Nephron progenitor cell (in vitro differentiated cells): ENCODE measurements at places on chromosomes 1 and 21.
A peak's percentile ranks its signal among the peaks of the same experiment; 100 is the strongest.

DNA sequence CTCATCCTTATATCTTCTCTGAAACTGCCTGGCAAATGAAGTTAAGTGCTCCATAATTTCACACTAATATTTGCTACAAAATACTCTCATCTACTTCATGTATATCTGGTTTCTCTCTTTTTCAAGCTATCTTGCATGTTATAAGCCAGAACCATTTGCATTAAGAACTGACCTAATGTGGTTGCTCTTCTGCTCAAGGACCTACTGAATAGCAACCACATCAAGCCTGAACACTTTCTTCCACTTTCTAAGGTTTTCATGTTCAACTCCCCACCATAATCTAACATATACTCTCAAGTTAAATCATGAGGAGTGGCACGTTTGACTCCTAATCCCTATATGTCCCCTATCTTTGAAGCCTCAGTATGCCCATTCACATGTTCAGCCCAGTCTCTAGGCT, 27.2 kb downstream of the RGS1 start:
- no peak overlapping the region for H3K4me3 ChIP-seq
- H3K27ac ChIP-seq = no peak overlapping the region
- no peaks in the 10 kb centered on the region for H3K36me3 ChIP-seq

DNA sequence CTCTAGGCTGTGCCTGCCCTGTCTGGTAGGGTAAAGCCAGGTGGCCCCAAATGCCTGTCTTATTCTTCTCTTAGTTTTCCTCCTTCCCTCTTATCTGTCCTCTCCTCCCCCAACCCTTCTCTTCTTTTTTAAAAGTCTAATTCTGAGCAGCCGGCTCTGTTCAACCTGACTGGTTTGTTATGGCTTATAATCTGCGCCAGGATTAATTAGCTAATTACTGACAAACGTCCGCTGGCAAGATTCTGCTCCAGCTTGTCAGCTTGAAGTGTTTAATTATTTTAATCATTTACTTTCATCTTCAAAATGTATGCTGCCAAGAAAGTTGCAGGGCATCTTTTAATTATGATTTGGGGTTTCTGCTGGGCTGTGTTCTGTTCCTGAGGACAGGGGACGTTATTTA, 27.2 kb upstream of the PSMB2 start:
- no peaks in the 10 kb centered on the region for H3K4me1 ChIP-seq
- H3K36me3 ChIP-seq = no peaks in the 10 kb centered on the region
- DNase-seq = no peak
- peaks cover 47% of the 10 kb centered on the region for H3K27me3 ChIP-seq
- no peak overlapping the region for H3K27ac ChIP-seq
- no peak overlapping the region for H3K4me3 ChIP-seq

GRCh38 chr1:193971595-193971994, 785.2 kb upstream of the B3GALT2 start:
- no peaks in the 10 kb centered on the region for H3K36me3 ChIP-seq
- no peaks in the 10 kb centered on the region for H3K27me3 ChIP-seq
- H3K27ac ChIP-seq = no peak overlapping the region

DNA sequence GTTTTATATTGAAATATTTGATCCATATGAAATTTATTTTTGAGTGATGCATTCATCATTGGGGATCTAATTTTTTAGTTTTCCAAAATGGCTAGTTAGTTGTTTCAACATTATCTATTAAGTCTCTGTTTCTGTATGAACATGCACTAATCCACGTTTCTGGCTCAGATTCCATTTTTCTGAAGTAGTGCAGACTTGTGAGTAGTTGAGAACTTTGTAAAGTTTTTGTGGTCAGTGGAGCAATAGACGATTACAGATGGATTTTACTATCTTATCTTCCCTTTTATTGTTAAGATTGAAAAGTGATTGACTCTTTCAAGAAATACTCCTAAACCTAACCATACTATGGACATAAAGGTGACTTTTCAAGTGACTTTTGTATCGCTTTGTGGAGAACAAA, 16.7 kb downstream of the SOAT1 start:
- peaks cover 61% of the 10 kb centered on the region for H3K36me3 ChIP-seq
- DNase-seq = no peak
- H3K27me3 ChIP-seq = no peaks in the 10 kb centered on the region
- H3K4me1 ChIP-seq = no peaks in the 10 kb centered on the region
- H3K4me3 ChIP-seq = no peak overlapping the region
- no peak overlapping the region for H3K27ac ChIP-seq

- DNase-seq = peak; percentile 71
- H3K4me3 ChIP-seq = no peak overlapping the region
- H3K4me1 ChIP-seq = no peaks in the 10 kb centered on the region
- peaks cover 59% of the 10 kb centered on the region for H3K27me3 ChIP-seq
Observed at GRCh38 chr1:165228676-165229075, 127.8 kb downstream of the LMX1A start.

- DNase-seq = no peak
- peak overlapping the region; percentile 55 for H3K4me3 ChIP-seq
- H3K27ac ChIP-seq = peak overlapping the region; percentile 88
- H3K36me3 ChIP-seq = peaks cover 10% of the 10 kb centered on the region
- no peaks in the 10 kb centered on the region for H3K27me3 ChIP-seq
Observed at GRCh38 chr1:43547538-43548072, 16.9 kb downstream of the PTPRF start.

DNA sequence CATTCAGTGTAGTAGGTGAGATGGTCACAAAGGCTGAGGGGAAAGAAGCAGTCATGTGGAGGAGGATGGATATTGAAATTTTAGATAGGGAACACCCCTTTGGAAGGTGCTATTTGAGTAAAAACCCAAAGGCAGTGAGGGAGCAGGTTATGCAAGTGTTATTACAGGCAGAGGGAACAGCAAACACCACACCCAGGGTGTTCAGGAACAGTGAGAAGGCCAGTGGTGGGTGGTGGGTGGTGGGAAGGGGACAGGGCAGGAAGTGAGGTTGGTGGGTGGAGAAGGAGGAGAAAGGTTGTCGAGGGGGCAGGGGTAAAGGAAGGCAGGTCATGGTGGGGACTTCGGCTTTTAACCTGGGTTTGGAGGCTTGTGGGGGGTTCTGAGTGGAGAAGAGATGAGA, 39.2 kb upstream of the SCMH1 start:
- no peak for DNase-seq
- no peaks in the 10 kb centered on the region for H3K36me3 ChIP-seq
- H3K27me3 ChIP-seq = peaks cover 55% of the 10 kb centered on the region

- H3K27ac ChIP-seq = no peak overlapping the region
- H3K36me3 ChIP-seq = no peaks in the 10 kb centered on the region
- H3K27me3 ChIP-seq = peaks cover 16% of the 10 kb centered on the region
- no peak overlapping the region for H3K4me3 ChIP-seq
Observed at GRCh38 chr1:157965584-157965983, 27.9 kb upstream of the KIRREL1 start.

GRCh38 chr1:235331401-235331800, 3.0 kb downstream of the GGPS1 start:
- H3K4me1 ChIP-seq = peaks cover 6% of the 10 kb centered on the region
- H3K27ac ChIP-seq = peak overlapping the region; percentile 80
- DNase-seq = no peak
- no peaks in the 10 kb centered on the region for H3K27me3 ChIP-seq
- H3K36me3 ChIP-seq = peaks cover 30% of the 10 kb centered on the region

GRCh38 chr1:67629370-67630075, 55.5 kb upstream of the GADD45A start:
- peaks cover 24% of the 10 kb centered on the region for H3K27me3 ChIP-seq
- H3K4me1 ChIP-seq = peaks cover 3% of the 10 kb centered on the region
- H3K4me3 ChIP-seq = no peak overlapping the region
- H3K36me3 ChIP-seq = no peaks in the 10 kb centered on the region
- DNase-seq = no peak
- H3K27ac ChIP-seq = no peak overlapping the region

- no peaks in the 10 kb centered on the region for H3K36me3 ChIP-seq
- no peak overlapping the region for H3K4me3 ChIP-seq
- no peaks in the 10 kb centered on the region for H3K4me1 ChIP-seq
- H3K27me3 ChIP-seq = peaks cover 4% of the 10 kb centered on the region
- DNase-seq = no peak
- no peak overlapping the region for H3K27ac ChIP-seq
Observed at GRCh38 chr1:23242414-23242813, 25.1 kb upstream of the HTR1D start.

DNA sequence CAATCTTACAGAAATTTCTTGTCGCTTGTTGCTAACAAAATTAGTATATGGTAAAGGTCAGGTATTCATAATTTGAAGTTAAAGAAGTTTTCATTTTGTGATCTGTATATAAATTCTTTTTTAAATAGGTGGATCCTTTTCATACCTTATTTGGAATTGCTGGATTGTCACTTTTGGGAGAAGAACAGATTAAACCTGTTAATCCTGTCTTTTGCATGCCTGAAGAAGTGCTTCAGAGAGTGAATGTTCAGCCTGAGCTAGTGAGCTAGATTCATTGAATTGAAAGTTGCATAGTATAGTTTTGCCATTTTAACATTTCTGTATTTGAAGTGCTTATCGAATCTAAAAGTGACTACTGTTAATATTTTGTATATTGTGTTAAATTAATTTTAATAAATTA, 2.3 kb upstream of the MSH4 start:
- DNase-seq = no peak
- H3K27me3 ChIP-seq = no peaks in the 10 kb centered on the region
- H3K4me3 ChIP-seq = no peak overlapping the region
- H3K36me3 ChIP-seq = peaks cover 74% of the 10 kb centered on the region
- peak overlapping the region; percentile 19 for H3K27ac ChIP-seq

- no peaks in the 10 kb centered on the region for H3K36me3 ChIP-seq
- H3K4me3 ChIP-seq = no peak overlapping the region
- H3K4me1 ChIP-seq = peaks cover 15% of the 10 kb centered on the region
- no peak for DNase-seq
- no peak overlapping the region for H3K27ac ChIP-seq
Observed at GRCh38 chr21:40049031-40049930, 182.0 kb downstream of the PCP4 start.

DNA sequence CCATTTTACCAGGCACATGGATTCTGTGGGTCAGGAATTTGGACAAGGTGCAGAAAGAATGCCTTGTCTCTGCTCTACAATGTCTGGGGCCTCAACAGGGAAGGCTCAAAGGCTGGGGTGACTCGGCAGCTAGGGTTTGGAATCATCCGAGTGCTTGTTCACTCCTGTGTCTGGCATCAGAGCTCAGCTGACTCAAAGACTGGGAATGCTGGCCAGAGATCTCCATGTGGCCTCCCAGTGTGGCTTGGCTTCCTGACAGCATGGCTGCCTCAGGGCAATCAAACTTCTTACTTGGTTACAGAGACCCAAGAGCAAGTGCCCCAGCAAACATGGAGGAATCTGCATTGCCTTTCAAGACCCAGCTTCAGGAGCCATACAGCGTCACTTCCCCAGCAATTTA, 110.5 kb downstream of the TOMM20 start:
- peaks cover 19% of the 10 kb centered on the region for H3K36me3 ChIP-seq
- H3K27ac ChIP-seq = peak overlapping the region; percentile 85
- peaks cover 11% of the 10 kb centered on the region for H3K27me3 ChIP-seq
- no peak for DNase-seq

GRCh38 chr1:218804014-218804785, 369.5 kb upstream of the LYPLAL1 start:
- H3K4me3 ChIP-seq = no peak overlapping the region
- no peak for DNase-seq
- H3K27ac ChIP-seq = no peak overlapping the region
- H3K36me3 ChIP-seq = no peaks in the 10 kb centered on the region
- H3K27me3 ChIP-seq = no peaks in the 10 kb centered on the region

- no peaks in the 10 kb centered on the region for H3K27me3 ChIP-seq
- H3K4me1 ChIP-seq = peaks cover 9% of the 10 kb centered on the region
- no peak overlapping the region for H3K4me3 ChIP-seq
- no peak overlapping the region for H3K27ac ChIP-seq
Observed at GRCh38 chr1:195735140-195735539, 873.1 kb downstream of the KCNT2 start.

- H3K27me3 ChIP-seq = no peaks in the 10 kb centered on the region
- H3K36me3 ChIP-seq = peaks cover 11% of the 10 kb centered on the region
- no peak overlapping the region for H3K4me3 ChIP-seq
- DNase-seq = no peak
- H3K4me1 ChIP-seq = peaks cover 51% of the 10 kb centered on the region
- peak overlapping the region; percentile 62 for H3K27ac ChIP-seq
Observed at GRCh38 chr1:167273027-167273800, 52.5 kb downstream of the POU2F1 start.

DNA sequence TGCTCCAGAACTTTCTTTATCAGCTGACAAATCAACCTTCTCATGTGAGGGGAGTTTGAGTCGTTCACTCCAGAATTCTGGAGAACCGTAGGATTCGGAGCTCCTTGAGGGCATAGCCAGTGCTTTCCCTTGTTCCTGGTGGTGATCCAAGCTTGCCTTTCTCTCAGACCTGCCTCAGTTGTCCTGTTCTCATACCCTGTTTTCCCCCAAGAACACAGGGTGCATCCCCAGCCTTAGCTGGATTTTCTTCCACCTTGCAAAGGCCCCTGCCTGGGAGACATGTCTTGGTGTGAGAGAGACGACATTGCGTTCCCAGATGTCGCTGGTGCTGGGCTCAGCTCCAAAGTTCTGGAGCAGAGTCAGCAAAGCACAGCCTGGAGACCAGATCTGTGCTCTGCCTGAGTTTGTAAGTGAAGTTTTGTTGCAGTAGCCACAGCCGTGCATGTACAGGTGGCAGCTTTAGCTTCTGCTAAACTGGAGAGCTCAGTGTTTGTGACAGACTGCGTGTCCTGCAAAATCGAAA, 40.0 kb downstream of the ABCG1 start:
- H3K4me1 ChIP-seq = peaks cover 71% of the 10 kb centered on the region
- H3K4me3 ChIP-seq = no peak overlapping the region
- peaks cover 9% of the 10 kb centered on the region for H3K27me3 ChIP-seq
- no peaks in the 10 kb centered on the region for H3K36me3 ChIP-seq
- no peak overlapping the region for H3K27ac ChIP-seq

- H3K27ac ChIP-seq = no peak overlapping the region
- no peaks in the 10 kb centered on the region for H3K27me3 ChIP-seq
- no peaks in the 10 kb centered on the region for H3K36me3 ChIP-seq
- no peak for DNase-seq
- H3K4me3 ChIP-seq = no peak overlapping the region
- peaks cover 50% of the 10 kb centered on the region for H3K4me1 ChIP-seq
Observed at GRCh38 chr1:197471248-197471985, 203.4 kb downstream of the CRB1 start.

DNA sequence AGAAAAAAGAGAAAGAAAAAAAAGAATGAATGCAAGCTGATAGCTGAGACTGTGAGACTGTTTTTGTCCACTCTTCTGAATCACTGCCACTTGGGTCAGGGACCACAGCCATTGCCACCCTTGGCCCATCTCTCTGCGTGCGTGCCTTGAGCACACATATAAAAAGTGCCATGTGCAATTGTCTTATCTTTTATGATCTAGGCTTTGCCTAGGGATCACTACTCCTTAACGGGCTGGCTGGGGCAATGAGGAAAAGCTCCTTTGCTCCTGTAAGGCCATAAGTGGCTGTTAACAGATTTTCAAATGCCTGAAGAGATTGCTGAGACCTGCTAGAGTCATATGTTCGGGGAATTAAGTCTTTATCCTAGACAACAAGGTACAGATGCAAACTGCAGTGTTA, 8.2 kb downstream of the SPATA46 start:
- H3K27me3 ChIP-seq = peaks cover 8% of the 10 kb centered on the region
- peak overlapping the region; percentile 80 for H3K27ac ChIP-seq
- H3K4me3 ChIP-seq = no peak overlapping the region
- peaks cover 16% of the 10 kb centered on the region for H3K4me1 ChIP-seq
- no peaks in the 10 kb centered on the region for H3K36me3 ChIP-seq
